ENCODE measurements at places on chromosomes 1 and 21. TPM values are rescaled to one million over a fixed set of nuclear protein-coding genes. Genes with fewer than 3 reads are reported as not detected.

VHLL gene
- polyA plus RNA-seq = 0.38 TPM

CFHR3 gene
- polyA plus RNA-seq = 1.8 TPM

ARHGAP30 gene
- polyA plus RNA-seq = 2.6 TPM

RXRG gene
- polyA plus RNA-seq = 19.7 TPM

CNR2 gene
- polyA plus RNA-seq = 0.08 TPM
